ENCODE measurements at places on chromosomes 11 and 22.
A peak's percentile ranks its signal among the peaks of the same experiment; 100 is the strongest.

GRCh38 chr11:124761301-124762104, 587 bp downstream of the ESAM start:
- no peak for DNase-seq

DNA sequence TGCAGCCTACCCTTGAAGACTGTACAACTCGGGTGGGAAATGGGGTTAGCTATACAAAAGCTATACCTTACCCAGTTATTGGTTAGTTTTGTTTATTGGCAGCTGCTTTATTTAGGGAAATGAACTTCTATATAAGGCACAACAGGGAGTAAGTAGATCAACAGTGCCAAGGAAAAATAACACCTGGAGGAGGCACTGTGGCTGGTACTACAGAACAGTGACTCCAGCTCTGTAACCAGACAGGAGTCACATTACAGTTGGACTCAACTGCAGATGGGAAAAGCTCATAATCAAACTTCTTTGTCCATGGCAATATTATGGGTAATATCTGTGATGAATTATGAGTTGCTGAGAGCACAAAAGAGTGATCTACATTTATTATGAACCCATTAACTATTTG, 14.0 kb downstream of the P4HA3 start:
- DNase-seq: no peak

- no peak for DNase-seq
Measured at GRCh38 chr11:118001494-118001971, 15.3 kb downstream of the IL10RA start.

DNA sequence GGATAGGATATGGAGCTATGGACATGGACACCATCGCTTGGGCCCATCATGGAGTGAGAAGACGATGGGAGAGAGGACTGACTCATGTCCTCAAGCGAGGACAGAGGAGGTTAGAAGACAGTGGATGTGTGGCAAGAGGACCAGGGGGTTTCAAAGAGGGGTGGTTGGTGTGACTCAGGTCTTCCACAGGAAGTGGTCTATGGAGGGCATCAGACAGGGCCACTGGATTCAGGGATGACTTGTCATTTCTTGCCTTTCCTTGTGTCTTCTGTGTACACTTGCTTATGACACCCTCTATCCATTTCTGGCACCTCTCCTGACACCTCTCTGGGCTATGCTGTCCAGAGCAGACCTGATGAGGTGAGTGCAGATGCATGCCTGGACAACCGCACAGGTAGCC, 115.4 kb downstream of the OSBP2 start:
- DNase-seq: no peak

DNA sequence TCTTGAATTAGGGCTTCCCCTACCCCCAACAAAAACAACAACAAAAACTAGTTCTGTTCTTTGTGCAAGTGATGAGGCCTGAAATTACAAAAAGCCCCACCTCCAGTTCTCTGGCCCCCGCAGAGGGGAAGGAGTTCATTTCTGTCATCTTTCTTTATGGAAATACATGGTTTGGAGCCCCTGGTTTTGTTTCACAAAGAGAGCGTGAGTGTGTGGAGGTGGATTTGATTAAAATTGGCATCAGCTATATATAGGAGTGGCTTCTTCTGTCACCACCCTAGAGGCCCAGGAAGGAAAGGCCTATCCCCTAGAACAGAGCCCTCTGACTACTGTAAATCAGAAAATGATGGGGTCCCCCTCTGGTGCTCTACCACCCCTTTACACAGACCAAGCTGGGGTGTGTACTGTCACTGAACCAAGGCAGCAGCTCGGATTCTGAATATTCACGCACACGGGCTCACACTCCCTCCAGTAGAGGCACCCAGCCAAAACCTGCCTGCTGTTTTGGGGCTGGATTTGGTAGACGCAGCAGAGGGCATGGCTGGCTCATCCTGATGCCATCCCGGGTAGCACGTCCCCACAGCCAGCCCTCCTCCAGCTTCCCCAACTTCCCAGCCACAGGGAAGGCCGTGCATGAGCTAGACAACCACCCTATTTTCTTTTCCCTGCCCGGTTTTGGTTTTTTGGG, 19.4 kb downstream of the RCOR2 start:
- DNase-seq: no peak

- DNase-seq: no peak
Measured at GRCh38 chr22:29208502-29208862, 2.8 kb downstream of the EMID1 start.

GRCh38 chr22:33867118-33867866, 53.0 kb downstream of the LARGE1 start:
- DNase-seq: peak; percentile 80

- peak; percentile 40 for DNase-seq
Measured at GRCh38 chr11:100515087-100515486, 172.0 kb upstream of the ARHGAP42 start.

GRCh38 chr11:15967966-15968365, 388.4 kb downstream of the SOX6 start:
- DNase-seq: peak; percentile 91

DNA sequence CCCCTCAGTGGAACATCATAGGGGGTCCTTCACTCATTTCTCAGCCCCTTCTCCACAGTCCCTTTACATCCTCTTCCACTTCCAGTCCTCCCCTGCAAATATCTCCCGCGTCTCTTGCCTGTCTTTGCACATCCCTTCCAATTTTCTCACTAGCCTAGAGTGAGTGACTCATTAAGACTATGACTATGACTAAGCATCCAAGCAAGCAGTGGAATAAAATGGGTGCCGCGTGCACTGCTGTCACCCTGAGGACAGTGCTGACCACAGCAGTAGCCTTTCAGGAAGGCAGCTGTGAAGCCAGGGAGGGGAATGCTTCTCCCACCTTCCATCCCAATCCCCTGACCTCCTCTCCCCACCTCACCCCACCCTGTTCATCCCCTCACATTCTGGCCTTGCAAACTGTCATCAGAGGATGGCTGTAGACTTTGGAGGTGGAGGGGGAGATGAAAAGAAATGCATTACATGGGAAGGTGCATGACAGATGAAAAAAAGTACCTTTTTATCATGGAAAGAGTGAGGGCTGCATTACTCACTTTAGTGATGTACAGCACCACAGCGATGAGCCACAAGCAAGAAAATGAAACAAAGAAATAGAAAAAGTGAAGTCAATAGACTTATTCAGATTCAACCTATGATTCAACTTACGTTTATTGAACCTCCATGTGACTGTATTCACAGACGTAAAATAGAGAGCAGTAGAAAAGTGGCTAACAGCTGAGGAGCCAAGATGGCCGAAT, 948.2 kb downstream of the NTM start:
- DNase-seq: peak; percentile 4

DNA sequence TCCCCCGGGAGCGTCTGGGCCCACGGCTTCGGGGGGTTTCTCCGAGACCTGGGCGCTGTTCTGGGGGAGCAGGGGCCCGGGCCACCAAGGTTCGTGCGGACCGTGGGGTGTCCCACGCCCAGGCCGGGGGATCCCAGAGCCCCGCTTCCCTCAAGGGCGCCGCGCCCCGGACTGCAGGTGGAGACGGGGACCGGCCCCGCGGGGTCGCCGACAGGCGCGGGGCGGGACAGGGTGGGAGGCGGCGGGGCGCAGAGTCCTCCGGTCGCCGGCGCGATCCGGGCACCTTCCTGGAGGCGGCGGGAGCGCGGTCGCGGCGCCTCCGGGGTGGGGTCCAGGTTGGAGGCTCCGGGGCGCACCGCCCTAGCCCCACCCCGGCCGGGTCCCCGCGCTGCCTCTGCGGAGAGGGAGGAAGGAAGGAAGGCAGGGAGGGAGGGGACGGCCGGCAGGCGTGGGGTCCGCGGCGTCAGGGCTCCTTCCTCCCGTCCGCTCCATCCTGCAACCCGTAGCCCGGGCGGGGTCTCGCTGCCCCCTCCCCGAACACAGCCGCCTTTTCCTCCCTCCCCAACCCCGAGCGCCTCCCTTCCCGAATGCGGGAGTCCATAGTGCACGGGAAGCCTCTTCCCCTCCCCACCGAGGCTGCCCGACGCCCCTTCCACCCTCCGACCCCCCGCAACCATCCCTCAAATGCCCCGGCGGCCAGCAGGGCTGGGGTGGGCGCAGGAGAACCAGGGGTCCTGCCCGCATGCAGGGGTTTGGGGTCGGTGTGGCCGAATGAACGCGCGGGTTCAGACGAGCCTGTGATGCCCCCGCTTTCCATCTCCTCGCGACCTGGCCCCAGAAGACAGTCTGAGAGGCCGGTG, 4.3 kb upstream of the ZBED4 start:
- no peak for DNase-seq

DNA sequence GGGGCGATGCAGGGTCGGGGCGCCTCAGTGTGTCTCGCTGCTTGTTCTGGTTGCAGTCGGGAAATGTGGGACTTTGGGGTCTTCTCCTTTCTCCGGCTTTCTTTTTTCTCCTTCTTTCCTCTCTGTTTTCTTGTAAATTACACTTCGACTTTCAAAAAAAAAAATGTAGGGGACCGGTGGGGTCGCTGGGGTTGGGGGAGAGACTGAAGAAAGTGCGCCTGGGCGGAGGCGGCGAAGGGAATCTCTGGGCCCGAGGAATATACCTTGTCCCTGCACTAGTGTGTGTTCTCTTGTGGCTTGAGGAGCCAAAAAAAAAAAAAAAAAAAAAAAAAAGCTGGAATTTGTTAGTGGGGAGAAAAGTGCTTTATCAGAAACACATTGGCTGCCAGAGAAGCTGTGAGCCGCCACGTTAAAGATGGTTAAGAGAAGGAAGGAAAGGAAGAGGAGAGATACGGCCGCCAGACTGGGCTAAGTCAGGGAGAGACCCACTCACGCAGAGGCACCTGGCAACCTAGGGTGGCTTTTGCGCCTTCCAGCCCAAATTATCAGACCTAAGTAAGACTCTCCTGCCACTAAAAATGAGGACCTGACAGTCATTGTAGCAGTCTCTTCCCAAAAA, 8.4 kb upstream of the FLI1 start:
- no peak for DNase-seq

DNA sequence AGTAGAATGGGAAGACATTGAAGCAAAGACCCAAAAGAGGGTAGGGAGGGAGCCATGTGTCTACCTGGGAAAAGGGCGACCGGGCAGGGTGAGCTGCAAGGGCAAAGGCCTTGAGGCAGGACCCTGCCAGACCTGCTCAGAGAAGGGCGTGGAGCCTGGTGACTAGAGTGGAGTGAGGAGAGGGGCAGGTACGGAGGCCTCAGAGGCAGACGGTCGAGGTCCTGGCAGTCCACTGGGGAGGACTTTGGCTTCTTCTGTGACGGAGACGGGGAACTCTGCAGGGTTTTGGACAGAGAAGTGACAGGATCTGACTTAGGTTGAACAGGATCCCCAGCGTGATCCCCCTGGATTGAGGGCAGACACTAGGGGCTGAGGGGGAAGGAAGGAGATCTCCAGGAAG, 12.9 kb downstream of the RIBC2 start:
- no peak for DNase-seq

GRCh38 chr11:72812967-72813739, 1.1 kb upstream of the ATG16L2 start:
- DNase-seq: peak; percentile 75

GRCh38 chr11:120401506-120401905, 65.3 kb downstream of the ARHGEF12 start:
- peak; percentile 19 for DNase-seq

- DNase-seq: peak; percentile 43
Measured at GRCh38 chr11:82980292-82980691, 78.8 kb downstream of the DDIAS start.

DNA sequence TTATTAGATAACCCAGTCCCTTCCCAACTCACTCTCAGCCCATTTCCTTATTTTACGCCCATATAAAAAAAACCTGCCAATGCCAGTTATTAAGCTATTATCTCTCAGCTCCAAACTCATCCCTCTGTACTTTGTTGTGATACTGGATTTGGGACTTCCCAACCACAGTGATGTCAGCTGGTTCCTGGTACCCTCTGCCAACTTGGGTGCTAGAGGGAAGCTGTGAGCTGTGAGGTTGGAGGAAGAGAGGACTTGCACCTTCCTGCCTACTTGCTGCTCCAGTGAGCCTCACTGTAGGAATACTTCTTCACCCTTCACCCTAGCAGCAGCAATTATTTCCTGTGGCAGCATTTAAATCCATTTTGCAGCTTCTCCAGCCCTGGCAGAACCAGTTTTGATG, 19.2 kb upstream of the CSF2RB start:
- DNase-seq: no peak
